Stimulated activated CD8-positive, alpha-beta memory T cell treated with anti-CD3 and anti-CD28 coated beads, Interleukin-7, amount 100 ng/mL, for 24 hours (primary cell): ENCODE measurements at places on chromosomes 6 and 20.
A peak's percentile ranks its signal among the peaks of the same experiment; 100 is the strongest.

- no peak for DNase-seq
Observed at GRCh38 chr20:49508435-49509199, 26.1 kb upstream of the KCNB1 start.

GRCh38 chr6:6788394-6789032 lies 200.0 kb downstream of the LY86 start:
- no peak for DNase-seq

GRCh38 chr6:54878718-54879117 lies 32.1 kb downstream of the FAM83B start:
- no peak for DNase-seq

- DNase-seq = no peak
Observed at GRCh38 chr6:144161975-144162374, 11.7 kb downstream of the STX11 start.

DNA sequence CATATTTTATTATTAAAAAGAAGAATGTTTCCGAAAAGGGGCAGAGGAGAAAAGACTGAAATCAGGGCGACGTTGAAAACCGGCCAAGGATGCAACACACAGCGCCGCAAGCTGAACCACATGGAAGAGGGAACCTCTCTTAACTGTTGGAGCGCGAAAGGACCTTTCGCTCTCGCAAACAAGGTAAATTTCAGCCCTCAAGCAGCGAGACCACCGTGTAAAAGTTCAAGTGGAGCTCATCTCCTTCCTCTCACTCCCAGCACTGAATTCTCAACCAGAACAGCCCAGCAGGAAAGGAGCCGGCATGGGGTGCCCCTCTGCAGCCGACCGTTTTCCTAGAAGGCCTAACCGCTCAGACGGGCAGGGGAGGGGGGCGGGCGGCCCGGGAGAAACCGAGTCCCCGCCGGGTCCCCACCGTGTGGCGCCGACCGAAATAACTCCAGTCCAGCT lies 621 bp downstream of the GPR63 start:
- DNase-seq = no peak

DNA sequence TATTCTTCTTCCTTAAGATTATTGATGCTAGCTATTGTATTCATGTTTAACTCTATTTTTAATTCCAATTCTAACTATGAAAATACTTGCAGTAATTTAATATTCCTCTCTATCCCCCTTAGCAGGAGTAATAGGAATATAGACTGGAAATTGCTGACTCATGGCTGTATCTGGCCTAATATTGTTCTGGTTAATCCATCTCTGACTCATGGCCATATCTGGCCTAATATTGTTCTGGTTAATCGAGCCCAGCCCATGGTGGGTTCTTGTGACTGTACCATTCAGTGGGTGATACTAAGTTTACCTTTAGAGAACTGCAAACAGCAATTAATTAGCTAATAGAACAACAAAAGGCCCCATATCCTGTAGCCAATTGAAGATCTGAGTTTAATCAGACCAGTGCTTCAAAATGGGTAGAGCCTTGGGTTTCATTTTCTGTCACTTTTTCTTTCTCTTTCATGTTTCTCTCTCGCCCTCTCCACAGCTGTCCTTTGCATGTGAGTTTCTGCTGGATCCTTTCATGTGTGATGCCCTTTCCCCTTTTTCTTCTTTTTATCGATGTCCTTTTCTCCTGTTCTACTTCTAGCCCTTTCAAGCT lies 50.6 kb downstream of the SLC22A3 start:
- no peak for DNase-seq

- no peak for DNase-seq
Observed at GRCh38 chr6:142912125-142912524, 32.9 kb downstream of the HIVEP2 start.

DNA sequence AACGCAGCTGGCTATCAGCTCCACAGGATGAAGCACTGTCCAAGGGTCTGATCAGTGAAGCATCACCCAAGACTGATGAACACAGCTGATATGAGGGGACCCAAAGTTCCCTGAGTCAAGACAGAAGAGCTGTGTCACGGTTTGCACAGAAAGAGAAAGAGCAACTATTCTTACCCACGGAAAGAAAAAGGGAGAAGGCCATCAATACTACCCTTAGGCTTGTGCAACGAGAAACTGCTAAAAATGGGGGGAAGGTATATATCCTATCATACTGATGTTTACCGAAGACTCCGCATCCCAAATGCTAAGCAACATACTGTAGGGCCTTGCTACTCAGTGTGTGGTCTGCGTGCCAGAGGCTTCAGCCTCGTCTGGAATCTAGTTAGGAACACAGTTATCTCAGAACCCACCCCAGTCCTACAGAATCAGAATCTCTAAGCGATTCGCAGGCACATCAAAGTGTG lies 665 bp downstream of the FASTKD5 start:
- DNase-seq = no peak

- no peak for DNase-seq
Observed at GRCh38 chr6:137602313-137603197, 108.4 kb upstream of the OLIG3 start.

- no peak for DNase-seq
Observed at GRCh38 chr6:146090474-146090873, 61.6 kb downstream of the GRM1 start.

GRCh38 chr20:57773059-57773815 lies 63.4 kb upstream of the PMEPA1 start:
- DNase-seq = no peak

DNA sequence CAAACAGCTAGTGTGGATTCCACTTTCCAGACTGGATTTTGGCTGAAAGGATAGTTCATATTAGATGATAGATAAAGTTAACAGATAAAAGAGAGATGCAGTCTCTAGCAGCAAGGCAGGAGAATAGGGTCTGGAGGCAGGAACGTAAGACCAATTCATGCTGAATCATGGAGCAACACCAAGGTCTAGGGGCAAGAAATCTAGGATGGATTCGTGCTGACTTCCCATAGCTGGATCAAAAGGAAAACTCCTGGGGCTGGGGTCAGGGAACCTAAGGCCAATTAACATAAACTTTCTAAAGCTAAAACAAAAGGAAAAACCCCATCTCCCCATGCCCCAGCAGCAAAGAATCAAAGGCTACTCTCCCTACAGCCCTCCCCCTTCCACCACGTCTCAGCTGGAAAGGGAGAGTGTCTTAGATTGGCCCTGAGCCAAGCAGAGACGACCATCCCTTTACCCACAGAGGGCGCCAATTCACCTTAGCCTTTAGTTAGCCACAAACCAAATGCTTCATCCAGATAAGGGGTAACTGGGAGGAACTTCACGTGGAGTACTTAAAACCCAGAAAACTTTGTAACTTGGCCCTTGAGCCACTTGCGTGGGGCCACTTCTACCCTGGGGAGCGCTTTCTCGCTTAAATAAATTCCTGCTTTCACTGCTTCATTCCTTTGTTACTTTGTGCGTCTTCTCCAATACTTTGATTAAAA lies 7.6 kb downstream of the TREM1 start:
- DNase-seq = peak; percentile 24

- DNase-seq = peak; percentile 72
Observed at GRCh38 chr6:446418-447366, 55.1 kb downstream of the IRF4 start.

DNA sequence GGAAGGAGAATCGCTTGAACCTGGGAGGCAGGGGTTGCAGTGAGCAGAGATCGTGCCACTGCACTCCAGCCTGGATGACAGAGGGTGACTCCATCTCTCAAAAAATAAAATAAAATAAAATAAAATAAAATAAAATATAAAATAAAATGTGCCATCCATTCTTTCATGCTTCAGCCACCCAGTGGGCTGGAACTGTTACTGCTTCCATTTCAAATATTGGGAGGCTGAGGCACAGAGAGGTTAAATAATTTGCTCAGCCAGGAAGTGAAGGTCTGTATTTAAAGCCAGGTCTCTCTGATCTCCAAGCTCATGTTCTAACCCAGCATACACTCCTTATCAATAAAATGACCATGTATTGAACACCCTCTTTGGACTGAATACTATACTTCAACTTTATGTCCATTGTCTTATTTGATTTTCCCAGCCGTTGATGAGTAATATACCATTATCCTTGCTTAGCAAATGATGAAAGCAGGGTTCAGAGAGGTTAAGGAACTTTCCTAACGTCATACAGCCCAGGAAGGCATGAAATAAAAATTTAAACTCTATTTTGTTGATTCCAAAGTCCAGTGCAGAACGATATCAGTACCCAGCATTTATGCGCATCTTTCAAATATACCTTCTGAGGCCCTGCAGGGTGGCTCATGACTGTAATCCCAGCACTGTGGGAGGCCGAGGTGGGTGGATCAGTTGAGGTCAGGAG lies 25.8 kb upstream of the SLC9A8 start:
- DNase-seq = no peak

DNA sequence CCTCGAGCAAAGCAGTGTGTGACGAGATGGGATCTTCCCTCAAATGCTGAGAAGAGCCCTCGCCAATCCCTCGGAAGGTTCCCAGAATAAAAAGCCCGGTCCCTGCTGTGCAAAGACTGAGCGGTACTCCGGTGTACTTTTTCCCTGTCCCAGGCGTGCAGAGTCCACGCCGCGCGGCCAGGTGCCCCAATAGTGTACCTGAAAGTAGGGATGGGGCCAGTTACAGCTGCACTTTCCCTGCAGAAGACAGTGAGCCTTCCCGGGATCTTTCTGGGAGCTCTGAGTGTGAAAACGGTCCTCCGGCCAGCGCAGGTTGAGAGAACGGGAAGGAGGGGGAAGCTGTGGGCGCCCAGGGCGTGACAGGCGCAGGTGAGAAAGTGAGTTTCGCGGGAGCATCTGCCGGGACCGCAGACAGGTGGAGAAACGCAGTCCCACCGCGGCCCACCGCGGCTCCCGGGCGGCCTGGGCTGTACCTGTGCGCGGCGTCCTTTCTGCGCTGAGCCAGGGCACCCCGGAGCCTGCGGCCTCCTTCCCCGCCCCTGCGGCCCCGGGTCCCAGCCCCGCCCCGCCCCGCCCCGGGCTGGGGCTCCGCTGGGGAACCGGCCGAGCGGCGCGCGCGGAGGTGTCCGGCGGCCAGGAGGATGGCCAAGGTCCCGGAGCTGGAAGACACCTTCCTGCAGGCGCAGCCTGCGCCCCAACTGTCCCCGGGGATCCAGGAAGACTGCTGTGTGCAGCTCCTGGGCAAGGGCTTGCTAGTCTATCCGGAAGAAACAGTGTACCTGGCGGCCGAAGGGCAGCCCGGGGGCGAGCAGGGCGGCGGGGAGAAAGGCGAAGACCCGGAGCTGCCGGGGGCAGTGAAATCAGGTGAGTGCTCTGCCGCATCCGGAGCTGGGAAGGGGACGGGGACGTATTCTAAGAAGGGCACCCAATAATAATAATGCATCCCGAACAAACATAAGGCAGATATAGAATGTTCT lies at the start of gene RFX6:
Gene RFX6, plus strand, starts transcription at position 608 of the 977 bp plus-strand sequence. Its CDS starts 34 bp downstream, at position 642.
- no peak for DNase-seq
